Astrocyte of the cerebellum (primary cell): ENCODE measurements at places on chromosomes 1 and 21.

GRCh38 chr1:113691184-113691583, 68.1 kb downstream of the PHTF1 start:
- no peak for DNase-seq

DNA sequence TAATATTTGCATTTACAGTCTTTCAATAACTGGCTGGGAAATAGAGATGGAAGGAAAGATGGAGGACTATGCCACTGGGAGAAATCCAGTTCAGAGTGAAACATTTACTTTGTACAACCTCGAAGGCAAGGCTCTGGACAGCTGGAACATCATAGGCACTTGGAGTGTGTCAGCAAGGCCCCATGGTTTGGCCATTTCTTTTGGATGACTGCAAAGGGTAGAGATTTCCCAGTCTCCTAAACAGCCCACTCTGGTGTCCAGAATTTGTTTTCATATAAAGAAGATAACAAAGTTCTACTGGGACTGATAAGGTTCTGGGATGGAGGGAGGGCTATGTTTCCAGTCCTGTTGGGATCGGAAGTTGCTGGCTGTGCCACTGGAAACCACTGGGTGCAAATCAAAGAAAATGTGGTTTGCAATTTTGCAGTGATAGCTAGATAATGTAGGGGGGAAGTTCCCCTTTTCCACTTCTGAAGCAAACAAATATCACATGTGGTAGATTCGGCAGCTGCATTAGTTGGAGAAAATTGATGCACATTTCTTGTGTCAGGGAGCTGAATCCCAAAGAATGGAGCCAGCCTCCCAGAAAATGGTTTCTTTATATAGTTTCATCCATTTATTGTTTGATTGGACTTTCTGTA, 16.2 kb downstream of the KCND3 start:
- no peak for DNase-seq

DNA sequence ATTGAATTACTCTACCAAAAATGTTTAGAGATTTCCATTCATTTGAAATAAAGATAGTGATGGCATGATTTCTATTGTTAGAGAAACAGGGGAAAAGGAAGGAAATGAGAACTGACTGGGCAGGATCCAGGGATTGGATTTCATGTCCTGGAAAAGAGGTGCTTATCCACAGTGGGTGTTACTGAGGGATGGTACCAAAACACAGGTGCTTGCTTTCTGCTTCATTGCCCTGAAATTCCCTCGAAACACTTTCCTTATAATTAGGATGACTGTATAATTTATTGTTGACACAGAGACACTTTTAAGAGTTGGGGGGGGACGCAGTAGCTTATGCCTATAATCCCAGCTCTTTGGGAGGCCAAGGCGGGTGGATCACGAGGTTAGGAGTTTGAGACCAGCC, 185.0 kb upstream of the KCNK2 start:
- DNase-seq, result no peak

DNA sequence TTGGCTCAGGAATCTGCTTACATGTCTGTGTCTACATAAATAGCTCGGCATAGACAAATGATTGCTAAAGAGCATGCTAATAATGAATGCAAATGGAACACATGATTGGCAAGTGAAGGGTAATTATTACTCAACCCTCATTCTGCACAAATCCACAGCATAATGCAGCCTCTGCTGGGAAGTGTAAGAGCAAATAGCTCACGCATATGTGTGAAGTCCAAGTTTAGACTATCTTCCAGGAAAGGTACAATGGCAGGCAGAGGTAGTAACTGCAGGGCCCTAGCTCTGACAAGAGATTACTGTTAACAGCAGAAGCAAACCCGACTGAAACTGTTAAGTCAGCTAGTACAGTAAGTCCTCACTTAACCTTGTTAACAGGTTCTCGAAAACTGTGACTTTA, 7.0 kb upstream of the IL6R start:
- no peak for DNase-seq

DNA sequence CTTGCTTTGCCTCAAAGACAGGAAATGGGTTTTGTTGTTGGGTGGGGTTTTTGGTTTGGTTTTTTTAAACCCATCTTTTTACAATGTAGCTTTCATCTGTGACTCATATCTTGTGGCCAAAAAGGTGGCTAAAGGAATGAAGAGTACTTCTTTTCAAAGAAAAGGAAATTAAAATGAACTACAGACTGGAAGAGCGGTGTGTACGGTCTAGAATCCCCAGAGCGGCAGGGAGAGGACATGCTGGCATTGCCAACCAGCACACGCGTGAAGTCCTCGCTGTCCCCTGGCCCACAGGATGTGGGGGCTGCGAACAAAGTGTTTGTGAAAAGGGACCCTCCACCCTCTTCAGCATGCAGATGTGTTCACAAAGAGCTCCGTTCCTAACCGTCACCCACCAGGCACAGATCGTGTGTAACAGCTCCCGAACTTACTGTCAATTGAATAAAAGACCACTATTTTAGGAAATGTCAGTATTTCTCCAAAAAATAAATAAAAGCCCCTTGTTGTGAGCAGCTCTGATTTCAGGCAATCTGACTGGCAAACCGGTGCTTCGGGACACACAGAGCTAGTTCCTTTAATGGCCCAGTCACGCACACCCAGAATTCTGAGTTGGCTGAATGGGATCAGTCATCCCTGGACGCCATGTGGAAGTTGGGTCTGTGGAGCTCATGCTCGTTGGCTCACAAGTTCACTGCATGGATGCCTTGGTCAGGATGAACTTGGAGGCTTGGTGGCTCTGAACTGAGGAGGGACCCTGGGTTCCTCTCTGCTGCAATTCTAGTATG, 602.9 kb downstream of the NPHP4 start:
- DNase-seq, result no peak

DNA sequence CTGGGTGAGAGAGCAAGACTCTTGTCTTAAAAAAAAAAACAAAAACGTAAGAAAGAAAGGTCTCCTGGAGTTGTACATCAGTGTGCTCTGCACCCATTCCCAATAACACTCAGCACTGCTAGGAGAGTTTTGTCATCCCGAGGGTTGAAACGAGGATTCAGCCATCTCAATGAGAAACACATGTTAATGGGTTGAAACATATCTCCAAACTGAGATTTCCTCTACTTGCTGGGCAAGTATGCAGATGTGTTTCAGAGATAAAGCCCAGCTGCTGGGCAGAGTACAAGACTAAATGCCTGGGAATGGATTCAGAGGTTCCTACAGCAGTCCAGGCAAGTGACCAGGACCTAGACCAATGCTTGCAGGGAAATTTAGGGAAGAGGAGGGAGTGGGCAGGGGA, 2.6 kb upstream of the MFN2 start:
- DNase-seq, result no peak

DNA sequence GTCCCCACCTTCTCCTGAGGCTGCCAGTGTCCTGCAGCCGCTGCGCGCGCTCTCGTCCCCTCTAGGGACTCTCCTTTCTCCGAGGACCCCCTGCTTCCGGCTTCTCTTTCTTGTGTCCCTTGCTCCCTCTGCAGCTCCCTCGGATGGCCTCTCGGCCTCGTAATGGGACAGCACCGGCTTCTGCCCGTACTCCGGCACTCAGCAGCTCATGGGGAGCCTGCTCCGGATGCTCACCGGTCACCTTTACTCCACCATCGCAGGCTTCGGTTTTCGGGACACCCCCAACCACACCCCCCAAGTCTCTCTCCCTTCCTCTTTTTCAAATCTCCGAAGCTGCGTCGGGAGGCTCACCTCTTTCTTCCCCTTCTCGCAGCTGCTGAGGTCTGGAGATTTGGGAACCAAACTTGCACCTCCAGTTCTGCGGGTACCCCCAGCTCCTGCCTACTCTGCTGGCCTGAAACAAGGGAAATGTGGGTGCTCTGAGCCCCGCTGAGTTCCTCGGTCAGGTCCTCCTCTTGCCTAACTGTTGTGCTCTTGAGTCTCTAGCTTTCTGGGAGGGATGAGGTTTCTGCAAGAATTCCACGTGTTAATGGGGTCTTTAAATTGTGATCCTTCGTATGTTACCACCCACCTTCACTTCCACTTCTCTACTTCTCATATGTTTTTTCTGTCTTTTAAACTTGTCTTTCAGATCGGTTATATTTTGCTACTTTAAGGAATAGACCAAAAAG, 930 bp downstream of the CDC14A start:
- DNase-seq, result no peak

DNA sequence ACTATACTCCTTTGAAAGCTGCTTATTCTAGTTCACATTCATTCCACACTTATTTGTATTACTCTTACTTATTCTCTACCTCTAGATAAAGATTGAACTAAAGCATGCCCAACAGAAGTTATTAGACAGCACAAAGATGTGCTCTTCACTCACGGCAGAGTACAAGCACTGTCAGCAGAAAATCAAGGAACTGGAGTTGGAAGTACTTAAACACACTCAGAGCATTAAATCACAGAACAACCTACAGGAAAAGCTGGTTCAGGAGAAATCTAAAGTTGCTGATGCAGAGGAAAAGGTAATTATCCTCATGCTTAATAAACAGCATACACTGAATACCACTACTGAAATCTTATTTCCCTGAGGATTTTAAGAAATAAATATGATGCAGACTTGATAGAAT, 81.3 kb upstream of the PPIH start:
- DNase-seq, result no peak

- no peak for DNase-seq
Measured at GRCh38 chr1:167937709-167938010, 788 bp upstream of the MPC2 start.

- peak; percentile 18 for DNase-seq
Measured at GRCh38 chr1:202154766-202155477, 5.5 kb downstream of the PTPN7 start.

DNA sequence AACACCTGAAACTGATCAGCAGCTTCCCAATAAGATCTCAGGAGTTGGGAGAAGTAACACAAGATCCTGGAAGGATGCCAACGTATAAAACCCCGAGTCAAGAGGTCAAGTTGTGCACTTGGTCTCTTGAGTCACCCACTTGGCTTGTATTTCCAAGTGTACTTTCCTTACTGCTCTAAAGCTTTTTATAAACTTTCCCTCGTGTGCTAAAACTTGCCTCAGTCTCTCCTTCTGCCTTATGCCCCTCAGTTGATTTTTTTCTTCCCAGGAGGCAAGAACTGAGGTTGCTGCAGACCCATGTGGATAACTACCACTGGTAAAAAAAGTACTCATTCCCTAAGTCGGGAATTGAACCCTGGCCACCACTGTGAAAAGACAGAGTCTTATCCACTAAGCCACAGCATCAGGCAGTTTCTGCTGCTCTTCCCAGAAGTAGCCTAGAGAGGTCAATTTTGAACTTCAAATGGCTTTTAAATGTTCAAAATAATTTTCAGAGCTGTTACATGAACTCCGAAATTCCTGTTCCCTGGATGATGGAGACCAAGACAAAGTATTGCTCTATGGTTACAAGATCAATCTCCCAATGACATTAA, 28.9 kb downstream of the ITLN2 start:
- no peak for DNase-seq

DNA sequence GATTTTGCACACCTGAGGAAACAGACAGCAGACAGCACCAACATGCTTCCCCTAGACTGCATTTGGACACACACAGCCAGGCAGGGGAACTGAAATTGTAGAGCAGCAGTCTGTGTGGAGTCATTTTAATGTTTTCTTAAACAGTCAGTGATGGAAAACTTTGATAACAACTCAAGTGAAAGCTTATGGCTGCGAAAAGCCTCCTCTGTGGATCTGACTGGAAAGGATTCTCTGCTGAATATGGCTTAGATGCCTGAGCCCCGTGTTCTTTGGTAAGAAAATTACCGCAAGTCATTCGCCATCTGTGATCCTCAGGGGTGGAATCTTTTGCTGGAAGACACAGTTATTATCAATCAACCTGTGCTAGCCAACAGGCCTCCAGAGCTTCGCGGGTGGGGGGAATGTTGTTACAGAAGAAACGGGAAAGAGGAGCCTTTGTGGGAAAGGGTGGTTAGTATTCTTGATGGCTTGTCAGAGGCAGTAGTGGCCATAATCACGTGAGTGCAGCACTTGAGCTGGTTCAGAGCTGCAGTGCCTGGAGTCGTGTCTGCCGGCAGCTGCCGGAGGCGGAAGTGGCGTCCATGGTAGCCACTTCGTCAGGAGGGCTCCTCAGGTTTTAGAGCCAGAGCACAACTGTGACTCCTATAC, 204.7 kb downstream of the ST6GALNAC3 start:
- DNase-seq, result no peak

- DNase-seq, result no peak
Measured at GRCh38 chr21:37219761-37220432, 47.2 kb downstream of the VPS26C start.

- DNase-seq, result no peak
Measured at GRCh38 chr1:235920596-235921375, 54.1 kb upstream of the LYST start.

DNA sequence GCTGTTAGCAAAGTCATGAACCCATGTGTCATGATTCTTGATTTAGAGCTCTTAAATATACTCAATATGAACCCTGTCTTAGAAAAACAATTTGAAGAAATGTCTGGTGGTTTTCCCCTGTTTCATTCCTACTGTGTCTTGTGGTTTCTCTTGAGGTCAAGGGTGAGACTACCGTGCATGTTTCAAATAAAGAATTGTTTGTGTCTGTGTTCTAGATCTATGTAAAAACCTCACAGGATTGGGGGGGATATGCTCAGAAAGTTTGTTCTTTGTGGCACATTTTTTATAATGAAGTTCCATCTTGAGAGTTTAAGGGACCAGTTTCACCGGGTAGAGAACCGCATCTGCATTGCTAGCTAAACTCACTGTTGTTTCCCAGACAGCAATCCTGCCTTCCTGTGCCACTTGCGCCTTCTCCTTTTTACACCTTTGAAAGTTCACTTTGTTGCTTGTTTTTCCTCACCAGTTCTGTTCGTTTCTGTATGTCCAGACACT, 30.9 kb upstream of the CACYBP start:
- peak; percentile 87 for DNase-seq

DNA sequence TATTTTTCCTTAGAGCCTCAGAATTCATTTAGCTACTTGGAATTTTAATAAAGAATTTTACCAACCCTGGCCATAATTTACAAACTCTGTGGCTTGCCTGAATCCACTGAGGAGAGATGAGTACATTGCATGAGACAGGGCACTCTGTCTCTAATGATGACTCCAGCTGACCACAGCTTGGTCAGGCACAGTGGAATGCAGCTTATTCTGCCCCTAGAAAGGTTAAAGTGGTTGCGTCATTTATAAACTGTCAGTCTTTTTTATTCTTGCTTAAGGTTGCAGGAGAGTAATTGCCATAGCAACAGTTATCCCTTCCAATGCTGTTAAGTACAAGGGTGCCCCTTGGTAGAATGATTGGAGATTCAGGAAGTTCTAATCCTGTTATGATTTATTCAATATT, 28.3 kb downstream of the PDE4B start:
- DNase-seq, result peak; percentile 73

DNA sequence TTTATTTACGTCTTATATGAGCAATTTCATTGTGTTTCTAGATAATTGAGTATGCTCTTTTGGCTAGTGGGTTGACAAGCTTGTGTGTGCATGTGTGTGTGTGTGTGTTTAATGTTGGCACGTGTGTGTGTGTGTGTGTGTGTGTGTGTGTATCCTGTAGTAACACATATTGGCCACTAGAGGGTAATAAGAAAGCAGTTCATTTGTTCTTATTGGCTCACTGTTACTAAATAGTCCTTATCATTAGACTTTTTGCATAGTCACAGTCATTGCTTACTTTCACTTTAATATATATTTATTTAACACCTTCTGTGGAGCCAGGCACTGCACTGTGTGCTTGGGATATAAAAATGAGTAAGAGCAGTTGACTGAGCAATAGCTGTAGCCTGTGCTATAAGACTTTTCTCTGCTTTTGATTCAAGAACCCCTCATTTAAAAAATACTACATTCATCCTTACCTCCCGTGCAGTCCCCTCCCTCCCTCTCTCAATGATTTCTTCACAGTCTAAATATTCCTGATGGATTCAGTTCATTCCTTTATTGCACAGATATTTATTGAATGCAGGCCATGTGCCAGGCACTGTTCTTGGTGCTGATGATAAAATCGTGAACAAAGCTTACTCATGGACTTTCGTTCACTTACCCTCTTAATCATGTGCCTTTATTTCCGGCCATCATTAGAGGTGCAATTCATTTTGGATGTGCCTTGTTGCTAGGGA, 96.7 kb downstream of the DYRK1A start:
- peak; percentile 44 for DNase-seq
